KG1 (cell line): ENCODE measurements at places on chromosomes 16 and 17.

- no peak for DNase-seq
Measured at GRCh38 chr17:20721171-20721570, 141.6 kb downstream of the CDRT15L2 start.

DNA sequence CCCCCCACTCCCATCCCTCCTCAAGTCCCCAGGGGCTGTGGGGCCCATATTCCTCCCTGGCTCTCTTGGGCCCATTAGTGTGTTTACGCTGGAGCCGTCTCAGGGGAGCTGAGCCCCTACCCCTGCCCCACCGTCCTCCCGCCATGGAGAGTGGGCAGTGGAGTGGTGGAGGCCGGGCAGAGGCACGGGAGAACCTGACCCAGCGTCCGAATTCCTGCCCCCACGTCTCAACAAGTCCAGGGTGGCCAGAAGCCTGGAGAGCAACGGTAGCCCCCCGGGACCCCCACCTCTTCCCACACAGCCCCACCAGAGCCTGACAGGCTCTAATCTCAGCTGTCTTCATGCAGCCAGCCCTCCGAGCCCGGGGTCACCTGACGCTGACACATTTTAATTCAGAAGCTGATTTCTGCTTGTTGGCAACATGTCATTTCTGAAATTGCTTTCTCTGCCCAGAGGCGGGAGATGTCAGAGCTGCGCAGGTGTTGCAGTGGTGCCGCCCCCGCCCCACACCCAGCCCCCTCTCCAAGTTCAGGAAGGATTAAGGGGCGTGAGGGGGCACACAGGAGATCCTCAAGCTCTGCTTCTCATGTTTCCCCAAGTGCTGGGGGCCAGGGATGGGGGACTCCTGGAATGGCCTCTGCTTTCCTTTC, 32.6 kb downstream of the WNT9B start:
- no peak for DNase-seq

- no peak for DNase-seq
Measured at GRCh38 chr17:63452962-63453551, 7.0 kb upstream of the CYB561 start.

DNA sequence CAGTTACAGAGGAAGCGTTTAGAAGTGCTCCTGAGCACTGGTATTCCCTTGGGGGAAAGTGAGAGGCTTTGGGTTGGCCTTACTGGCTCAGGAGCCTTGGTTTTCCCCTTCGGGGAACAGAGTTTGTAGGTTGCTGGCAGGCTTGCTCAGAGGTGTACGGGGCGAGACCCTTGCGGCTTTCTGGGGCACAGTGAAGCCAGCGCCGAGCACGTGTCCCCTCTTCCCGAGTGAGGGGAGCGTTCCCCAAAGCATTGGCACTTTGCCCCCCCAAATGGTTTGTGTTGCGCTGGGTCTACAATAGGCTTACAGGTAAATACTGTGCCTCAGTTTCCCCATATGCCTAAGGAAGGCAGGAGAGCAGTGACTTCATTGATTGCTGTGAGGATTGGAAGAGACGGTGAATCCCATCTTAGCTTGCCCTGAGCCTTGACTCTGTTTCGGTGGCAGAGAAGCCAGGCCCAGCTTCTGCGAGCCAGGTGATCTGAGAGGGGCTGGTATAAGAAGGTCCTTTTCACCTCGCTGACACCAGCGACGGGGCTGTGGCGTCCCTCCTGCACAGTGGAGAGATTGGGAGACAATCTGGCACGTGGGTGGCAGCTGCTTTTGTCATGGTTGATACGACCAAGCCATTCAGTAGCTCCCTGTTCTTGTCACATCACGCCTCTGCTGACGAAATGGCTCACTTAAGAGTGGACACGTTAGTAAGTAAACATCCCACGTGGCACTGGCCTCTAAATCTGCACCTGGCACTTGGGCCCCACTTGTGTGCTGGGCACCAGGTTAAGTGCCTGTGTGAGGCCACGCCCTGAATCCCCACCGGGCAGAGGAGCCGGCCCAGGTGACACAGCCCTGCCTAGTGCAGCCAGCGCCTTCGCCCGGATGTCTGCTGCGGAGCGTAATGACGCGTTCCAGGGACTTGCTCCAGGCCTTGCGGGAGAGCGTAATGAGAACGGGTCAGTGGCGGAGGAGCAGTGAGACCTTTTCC, 55.0 kb downstream of the MEAK7 start:
- no peak for DNase-seq

DNA sequence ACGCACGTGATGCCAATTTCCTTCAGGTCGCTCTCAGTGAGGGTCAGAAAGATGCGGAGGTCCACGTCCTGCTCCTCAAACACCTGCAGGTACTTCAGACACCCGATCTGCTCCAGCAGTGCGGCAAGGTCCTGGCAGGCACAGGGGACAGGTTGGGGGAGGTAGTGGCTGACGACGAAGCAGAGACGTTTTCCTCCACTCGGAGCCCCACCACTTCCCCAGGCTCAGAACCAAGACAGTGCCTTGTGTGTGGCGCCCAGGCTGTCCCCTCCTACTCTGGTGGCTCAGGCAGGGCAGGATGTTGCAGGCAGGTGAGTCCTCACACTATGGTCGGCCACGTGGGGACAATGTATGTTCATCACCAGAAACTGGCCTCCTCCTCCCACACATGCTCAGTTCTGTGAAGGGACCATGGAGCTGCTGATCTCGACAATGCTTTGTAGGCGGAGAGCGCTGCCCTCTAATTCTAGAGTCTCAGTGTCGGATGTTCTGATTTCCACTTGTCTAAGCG, 5.7 kb downstream of the NUDT16L1 start:
- no peak for DNase-seq

GRCh38 chr16:72768591-72768990, 279.3 kb downstream of the ZFHX3 start:
- no peak for DNase-seq

GRCh38 chr16:66513111-66513723, 36.7 kb downstream of the TK2 start:
- no peak for DNase-seq

DNA sequence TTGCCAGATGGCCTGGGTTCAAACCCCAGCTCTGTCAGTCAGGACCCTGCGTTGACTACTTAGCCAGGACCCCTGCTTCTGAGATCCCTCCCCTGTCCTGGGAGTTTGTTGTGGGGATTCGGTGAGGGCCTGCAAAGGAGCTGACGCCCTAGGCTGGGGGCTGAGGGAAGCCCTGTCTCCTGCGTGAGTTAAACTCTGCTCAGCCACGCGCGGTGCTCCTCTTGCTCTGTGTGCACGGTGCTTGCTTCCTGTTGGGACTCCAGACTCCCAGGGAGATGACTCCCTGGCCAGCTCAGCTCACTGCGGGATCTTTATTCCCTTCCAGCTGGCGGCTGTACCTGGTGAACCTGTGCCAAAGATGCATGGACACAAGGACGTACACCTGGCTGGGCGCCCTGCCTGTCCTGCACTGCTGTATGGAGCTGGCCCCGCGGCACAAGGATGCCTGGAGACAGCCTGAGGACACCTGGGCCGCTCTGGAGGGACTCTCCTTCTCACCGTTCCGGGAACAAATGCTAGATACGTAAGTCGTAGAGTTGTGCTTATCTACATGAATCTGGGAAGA, 37.4 kb downstream of the RNF213 start:
- no peak for DNase-seq

GRCh38 chr17:58231641-58232040, 6.7 kb upstream of the LPO start:
- no peak for DNase-seq

- no peak for DNase-seq
Measured at GRCh38 chr17:63939884-63940283, 7.8 kb upstream of the CD79B start.

- DNase-seq, result no peak
Measured at GRCh38 chr17:44170499-44171201, at the start of gene ASB16. ASB16 (plus strand) TSS chr17:44170704; CDS start chr17:44170790, 86 bp downstream.

GRCh38 chr17:27224526-27225315, 69.2 kb upstream of the WSB1 start:
- no peak for DNase-seq

DNA sequence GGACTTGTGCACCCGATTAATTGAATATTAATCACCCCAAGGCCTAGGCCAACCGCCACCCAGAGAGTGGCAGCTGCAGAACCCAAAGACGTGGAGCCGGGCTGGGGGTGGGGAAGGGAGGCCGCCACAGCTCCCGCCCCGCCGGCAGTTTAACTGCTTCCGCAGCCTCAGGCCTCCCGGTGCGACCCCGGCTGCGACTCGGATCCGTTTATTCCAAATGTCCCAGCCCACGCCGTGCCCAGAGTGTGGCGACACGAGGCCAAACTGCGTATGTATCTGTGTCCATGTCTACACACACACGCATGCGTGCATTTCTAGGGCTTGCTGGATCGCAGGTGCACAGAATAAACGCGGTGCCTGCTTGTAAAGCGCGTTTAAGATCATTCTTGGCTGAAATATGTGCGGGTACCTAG, 802 bp upstream of the TOB1 start:
- no peak for DNase-seq

DNA sequence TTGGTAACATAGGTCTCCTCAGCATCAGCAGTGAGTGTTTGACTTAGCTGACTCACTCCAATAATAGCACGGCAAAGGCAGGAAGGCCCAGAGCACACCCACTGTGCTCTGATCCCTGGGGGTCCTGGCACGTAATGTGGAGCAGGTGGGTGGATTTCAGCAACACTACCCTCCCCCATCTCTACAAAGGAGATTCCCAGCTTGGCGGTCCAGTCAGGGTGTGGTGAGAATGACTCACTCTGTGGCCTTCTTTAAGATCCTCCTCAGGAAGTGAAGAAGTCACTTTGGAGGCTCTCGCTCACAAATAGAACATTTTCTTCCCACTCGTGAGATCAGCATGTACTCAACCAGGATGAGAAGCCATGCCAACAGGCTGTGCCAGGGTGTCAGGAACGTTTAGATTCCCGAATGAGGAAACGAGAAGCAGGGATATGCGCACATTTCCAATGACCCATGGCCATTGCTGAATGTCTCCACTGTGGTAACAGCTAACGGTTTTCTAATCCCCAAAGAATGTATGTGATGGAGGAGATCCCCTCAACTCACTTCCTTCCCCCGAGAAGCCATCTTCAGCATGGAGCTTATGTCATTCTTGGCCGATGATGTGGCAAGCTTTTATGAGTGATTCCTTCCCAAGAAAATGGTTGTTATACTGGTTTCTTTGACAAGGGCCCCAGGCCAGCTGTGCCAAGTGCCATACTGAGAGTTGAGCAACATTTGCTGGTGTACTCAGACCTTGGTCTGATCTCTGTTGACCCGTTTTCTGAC, 365.2 kb downstream of the C16orf95 start:
- DNase-seq, result no peak

DNA sequence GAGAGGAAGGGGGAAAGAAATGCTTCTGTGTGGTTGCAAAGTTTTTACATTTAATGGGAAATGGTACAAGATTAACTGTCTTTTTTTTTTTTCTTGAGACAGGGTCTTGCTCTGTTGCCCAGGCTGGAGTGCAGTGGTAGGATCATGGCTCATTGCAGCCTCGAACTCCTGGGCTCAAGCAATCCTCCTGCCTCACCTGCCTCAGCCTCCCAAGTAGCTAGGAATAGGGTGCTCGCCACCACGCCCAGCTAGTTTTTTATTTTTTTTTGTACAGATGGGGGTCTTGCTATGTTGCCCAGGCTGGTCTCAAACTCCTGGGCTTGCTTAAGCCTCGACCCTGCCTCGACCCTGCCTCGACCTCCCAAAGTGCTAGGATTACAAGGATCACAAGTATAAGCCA, 3.8 kb upstream of the ROGDI start:
- no peak for DNase-seq

GRCh38 chr17:8315764-8316217, 5.8 kb downstream of the ARHGEF15 start:
- DNase-seq, result no peak
